ENCODE measurements at places on chromosomes 3 and 15.

DNA sequence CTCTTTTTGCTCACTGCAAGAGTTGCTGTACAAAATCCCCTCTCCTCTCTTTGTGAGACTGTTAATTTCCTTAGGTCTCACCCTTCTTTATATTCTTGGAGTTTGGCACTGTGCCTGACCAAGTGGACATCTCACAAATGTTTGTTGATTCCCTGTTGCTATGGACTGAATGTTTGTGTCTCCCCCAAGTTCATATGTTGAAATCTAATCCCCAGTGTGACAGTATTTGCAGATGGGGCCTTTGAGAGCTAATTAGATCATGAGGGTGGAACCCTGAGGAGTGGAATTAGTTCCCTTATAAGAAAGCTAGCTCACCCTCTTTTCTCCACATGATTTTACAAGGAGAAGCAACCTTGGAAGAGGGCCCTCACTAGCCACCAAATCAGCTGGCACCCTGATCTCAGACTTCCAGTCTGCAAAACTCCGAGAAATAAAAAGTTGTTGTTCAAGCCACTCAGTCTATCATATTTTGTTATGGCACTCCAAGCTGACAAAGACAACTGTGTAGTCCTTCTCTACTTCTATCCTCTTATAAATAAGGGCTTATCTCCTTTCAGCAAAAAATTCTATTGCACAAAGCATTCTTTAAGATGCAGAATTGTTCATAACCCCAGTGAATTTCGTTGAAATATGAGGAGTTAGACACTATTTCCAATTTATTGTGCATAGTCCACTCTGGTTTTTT, 65.5 kb upstream of the NPHP3 start:
- no peak for DNase-seq

- DNase-seq: no peak
Measured at GRCh38 chr15:29170521-29170920, 99.1 kb downstream of the NSMCE3 start.

GRCh38 chr15:101497017-101497416, 7.5 kb upstream of the PCSK6 start:
- DNase-seq: no peak

- peak; percentile 57 for DNase-seq
Measured at GRCh38 chr3:23999012-23999641, 54.0 kb downstream of the NR1D2 start.

DNA sequence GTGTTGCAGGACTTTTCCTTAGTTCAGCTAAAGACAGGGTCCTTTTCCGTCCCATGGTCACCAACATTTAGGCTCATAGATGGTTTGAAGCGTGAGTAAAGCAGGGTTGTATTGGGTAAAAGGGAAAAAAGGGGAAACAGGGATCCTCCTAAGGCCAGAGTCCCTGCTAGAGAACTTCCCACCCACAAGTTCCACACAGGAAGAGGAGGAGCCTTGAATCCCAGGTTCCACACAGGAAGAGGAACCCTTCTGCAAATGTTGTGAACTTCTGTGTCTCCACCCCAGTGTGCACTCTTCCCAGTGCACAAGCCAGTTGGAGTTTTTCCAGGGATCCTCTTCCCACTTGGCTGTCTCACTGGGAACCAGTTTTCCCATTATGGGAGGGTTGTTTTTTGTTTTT, 27.6 kb upstream of the ATP8B4 start:
- DNase-seq: no peak

Data from HFFc6 (cell line).